Thoracic aorta endothelial cell (primary cell): ENCODE measurements at places on chromosomes 7 and 10. TPM values are rescaled to one million over a fixed set of nuclear protein-coding genes. Genes with fewer than 3 reads are reported as not detected.

ADAM22 gene
- total RNA-seq: 0.40 and 0.79 TPM in 2 replicates

IGFBP3 gene
- total RNA-seq: 8.3 and 11.4 TPM in 2 replicates

WDR37 gene
- total RNA-seq: 26.9 and 34.6 TPM in 2 replicates

SORCS3 gene
- not detected in 2 replicates for total RNA-seq

SHTN1 gene
- 20.7 and 26.2 TPM in 2 replicates for total RNA-seq

GGCT gene
- 45.3 and 53.1 TPM in 2 replicates for total RNA-seq

LRRD1 gene
- 0.07 and 0.13 TPM in 2 replicates for total RNA-seq

LAMTOR4 gene
- total RNA-seq: 72.7 and 77.8 TPM in 2 replicates

CBLL1 gene
- total RNA-seq: 46.7 and 55.9 TPM in 2 replicates

FZD8 gene
- 15.3 and 22.5 TPM in 2 replicates for total RNA-seq

NODAL gene
- total RNA-seq: not detected in 2 replicates

C10orf105 gene
- 0.07 TPM in 1 of 2 replicates, not detected in the other for total RNA-seq

LAMB4 gene
- total RNA-seq: 0.66 and 0.86 TPM in 2 replicates

FFAR4 gene
- total RNA-seq: not detected in 2 replicates

PDE6C gene
- total RNA-seq: not detected in 2 replicates

PSD gene
- total RNA-seq: 0.07 and 0.13 TPM in 2 replicates

OPALIN gene
- total RNA-seq: not detected in 2 replicates
